Metanephros (tissue), 2 donors: ENCODE measurements at places on chromosomes 7 and 10. TPM values are rescaled to one million over a fixed set of nuclear protein-coding genes. Genes with fewer than 3 reads are reported as not detected.

TMEM120A gene
- total RNA-seq: 20.8 TPM

TSPAN13 gene
- total RNA-seq: 16.8 TPM

EIF5AL1 gene
- total RNA-seq: 0.12 TPM

NME8 gene
- total RNA-seq: 1.2 TPM

CDNF gene
- total RNA-seq: 3.1 TPM

ZEB1 gene
- total RNA-seq: 49.2 TPM

SMKR1 gene
- total RNA-seq: 0.53 TPM

ZNF107 gene
- total RNA-seq: 6.5 TPM

SMO gene
- total RNA-seq: 75.1 TPM

OR6V1 gene
- total RNA-seq: not detected

ST8SIA6 gene
- 1.9 TPM for total RNA-seq

UCMA gene
- not detected for total RNA-seq

UCN3 gene
- total RNA-seq: not detected

WEE2 gene
- 0.23 TPM for total RNA-seq

NPFFR1 gene
- total RNA-seq: 0.06 TPM

PLCE1 gene
- total RNA-seq: 16.2 TPM

MYL10 gene
- 8.8 TPM for total RNA-seq

AKR1C2 gene
- 7.9 TPM for total RNA-seq

AS3MT gene
- total RNA-seq: 8.0 TPM

AGAP5 gene
- total RNA-seq: 9.9 TPM

LEP gene
- 0.70 TPM for total RNA-seq

GJD4 gene
- not detected for total RNA-seq

MMP21 gene
- total RNA-seq: 0.23 TPM

VIPR2 gene
- total RNA-seq: 11.3 TPM

ZNF503 gene
- 72.3 TPM for total RNA-seq

NEUROG3 gene
- not detected for total RNA-seq

PRLHR gene
- not detected for total RNA-seq

TMEM270 gene
- total RNA-seq: not detected

PRPS1L1 gene
- not detected for total RNA-seq

FAM25G gene
- total RNA-seq: not detected

MYO1G gene
- 3.6 TPM for total RNA-seq

OPN4 gene
- not detected for total RNA-seq

TRIM74 gene
- total RNA-seq: 1.6 TPM

SRGN gene
- 93.9 TPM for total RNA-seq

AGR3 gene
- total RNA-seq: 1.1 TPM

SFXN4 gene
- total RNA-seq: 18.0 TPM

CALCR gene
- total RNA-seq: 1.8 TPM

ELFN1 gene
- total RNA-seq: 21.7 TPM
